ENCODE measurements at places on chromosomes 12 and 14.
A peak's percentile ranks its signal among the peaks of the same experiment; 100 is the strongest.

DNA sequence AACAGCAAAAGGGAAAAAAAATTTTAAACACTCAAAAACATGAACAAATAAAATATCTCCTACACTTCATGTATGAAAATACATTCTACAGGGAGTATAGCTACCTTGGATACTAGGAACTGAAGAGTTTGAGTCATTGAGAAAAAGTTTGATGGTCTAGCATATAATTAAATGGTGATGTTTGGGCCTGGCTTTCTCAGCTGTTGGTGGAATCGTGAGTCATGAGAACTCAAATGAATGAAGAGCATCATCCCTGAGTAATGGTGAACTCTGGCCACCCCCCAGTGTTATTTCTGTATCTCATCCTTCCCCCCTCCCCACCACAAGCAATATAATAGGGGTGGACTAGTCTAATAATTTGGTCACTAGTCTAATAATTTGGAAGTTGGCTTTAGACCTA lies 6.7 kb upstream of the SLC6A15 start:
- no peak for DNase-seq

- DNase-seq, result no peak
These were observed 392.3 kb downstream of the TMEM121 start for GRCh38 chr14:105918496-105919262.

DNA sequence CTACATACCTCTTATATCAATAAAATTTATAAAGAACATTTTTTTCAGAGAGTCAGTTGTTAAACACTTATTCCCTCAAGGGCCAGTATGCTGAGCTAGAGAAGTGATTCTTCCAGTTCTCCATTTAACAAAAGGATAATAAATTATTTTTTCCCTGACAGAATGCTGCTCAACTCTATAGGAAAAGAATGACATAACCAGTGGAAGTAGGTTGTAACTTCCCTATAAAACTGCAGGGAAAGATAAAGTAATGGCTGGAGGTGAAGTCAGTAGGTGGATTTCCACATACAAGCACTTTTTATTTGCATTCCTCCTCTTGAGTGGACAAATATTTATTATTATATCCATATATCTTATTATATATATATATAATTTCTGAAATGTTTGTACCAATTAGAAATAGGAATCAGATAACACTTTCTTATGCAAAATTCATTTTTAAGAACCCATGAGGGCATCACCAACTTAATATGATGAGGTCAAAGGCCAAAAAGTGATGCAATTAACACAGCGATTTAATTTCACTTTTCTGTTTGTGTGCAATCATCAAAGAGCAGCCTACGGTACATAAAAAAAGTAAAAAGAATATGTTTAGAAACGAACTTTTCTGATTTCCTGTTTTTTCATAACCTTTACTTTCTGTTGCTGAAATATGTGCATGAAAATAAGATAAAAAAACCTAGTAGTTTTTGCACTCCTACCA lies 175.3 kb downstream of the PRKD1 start:
- no peak for DNase-seq

GRCh38 chr14:104677512-104678332 lies 11.7 kb upstream of the INF2 start:
- DNase-seq, result peak; percentile 88

DNA sequence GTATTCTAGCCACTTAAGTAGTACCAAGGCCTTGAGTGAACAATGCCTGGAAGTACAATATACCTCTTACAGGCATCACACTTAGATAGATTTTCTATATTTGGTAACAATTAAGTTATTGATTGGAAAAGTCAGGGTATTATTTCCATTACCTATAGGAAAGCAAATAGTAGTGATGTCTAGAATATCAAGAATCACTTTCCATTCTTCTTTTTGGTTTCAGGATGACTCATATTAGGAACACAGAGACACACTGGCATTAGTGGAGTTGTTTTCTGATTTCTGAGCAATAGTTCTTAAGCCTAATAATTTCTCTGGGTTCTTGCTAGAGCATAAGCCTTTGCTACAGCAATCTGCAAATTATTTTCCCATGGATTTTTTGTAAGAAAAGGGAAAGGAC lies 1640.0 kb upstream of the SEL1L start:
- DNase-seq, result no peak

- peak; percentile 91 for DNase-seq
These were observed 134.9 kb upstream of the FRMD6 start for GRCh38 chr14:51516706-51517395.

GRCh38 chr14:56959121-56959520 lies 148.8 kb upstream of the OTX2 start:
- DNase-seq, result no peak

GRCh38 chr12:93689076-93689834 lies 12.1 kb downstream of the CRADD start:
- DNase-seq, result no peak

- DNase-seq, result peak; percentile 20
These were observed 355.9 kb downstream of the TMTC2 start for GRCh38 chr12:83042441-83043200.

- no peak for DNase-seq
These were observed 20.9 kb downstream of the AKAP6 start for GRCh38 chr14:32350020-32350419.

GRCh38 chr12:29780084-29780483 lies 3.7 kb downstream of the TMTC1 start:
- no peak for DNase-seq

DNA sequence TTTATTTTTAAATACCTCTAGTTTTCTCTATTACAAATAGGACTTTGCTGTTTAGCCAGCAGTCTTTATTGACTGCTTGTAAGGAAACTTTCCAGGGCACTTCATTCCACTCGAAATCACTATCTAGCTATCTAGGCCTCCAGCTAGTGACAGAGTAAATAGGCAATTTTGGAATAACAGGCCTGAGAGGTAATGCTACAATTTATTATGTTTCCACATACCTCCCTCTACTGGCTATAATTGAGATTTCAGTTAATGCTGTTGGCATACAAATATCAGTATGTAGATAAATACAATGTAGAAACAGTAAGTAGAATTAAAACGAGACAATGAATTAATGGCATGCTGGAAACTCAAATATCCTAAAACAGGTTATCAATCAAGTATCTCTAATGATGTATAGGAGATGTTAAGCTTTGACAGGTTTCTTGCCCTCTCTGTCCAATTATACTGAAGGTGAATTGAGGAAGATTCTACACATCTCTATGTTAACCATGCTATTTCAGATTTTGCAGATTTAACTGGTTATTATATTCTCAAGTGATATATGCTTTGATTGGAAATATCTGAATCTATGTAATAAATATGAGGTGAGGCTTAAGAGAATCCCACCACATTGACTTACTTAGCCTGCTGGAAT lies 7.2 kb downstream of the DTD2 start:
- DNase-seq, result no peak

GRCh38 chr12:31959701-31960391 lies 631 bp downstream of the RESF1 start:
- peak; percentile 70 for DNase-seq

DNA sequence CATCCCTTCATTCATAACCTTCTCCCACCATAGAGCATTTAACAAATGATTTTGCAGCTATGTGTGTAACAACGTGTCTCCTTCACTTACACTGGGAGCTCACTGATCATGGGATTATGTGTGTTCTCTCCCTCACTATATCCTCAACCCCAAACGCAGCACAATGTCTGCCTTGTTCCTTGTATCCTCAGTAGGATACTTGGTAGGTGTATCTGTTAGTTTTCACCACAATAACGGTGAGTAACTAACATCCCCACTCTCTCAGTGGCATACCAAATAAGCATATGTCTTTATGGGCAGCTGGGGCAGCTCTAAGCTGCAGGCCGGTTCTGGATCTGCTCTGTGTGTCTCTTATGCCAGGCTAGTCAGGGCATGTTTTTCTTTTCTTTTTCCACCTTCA lies 166.7 kb upstream of the PWP1 start:
- DNase-seq, result no peak

DNA sequence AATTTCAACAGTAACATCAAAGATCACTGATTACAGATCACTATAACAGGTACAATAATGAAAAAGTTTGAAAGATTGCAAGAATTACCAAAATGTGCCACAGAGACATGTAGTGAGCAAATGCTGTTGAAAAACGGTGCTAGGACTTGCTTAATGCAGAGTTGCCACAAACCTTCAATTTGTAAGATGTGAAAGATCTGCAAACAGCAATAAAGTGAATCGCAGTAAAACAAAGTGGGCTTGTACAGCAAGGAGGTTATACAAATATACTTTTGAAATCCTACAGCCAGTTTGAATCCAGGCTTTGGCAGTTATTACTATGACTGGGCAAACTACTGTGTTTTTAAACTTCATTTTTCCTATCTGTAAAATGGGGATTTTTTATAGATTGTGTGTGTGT lies 1.0 kb upstream of the PLEKHA5 start:
- DNase-seq, result no peak

- no peak for DNase-seq
These were observed 233.8 kb downstream of the ITPR2 start for GRCh38 chr12:26599096-26599695.

DNA sequence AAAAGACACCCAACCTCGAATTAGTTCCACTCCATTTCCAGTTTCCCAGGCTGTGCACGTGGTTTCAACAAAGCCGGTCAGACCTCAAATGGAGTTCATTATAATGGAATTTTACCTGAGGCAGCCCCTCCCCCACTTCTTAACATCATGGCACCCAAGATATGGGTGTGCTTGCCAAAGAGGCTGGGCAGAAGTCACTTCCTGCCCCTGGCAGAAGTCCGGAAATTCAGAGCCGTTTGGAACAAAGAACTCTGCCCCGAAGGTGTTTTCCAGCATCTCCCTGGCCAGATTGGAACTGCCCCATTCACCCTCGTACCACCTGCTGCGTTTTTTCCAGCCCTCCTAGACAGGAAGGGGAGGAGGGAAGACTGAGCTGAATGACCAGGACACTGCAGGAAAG lies 8.2 kb downstream of the VDR start:
- no peak for DNase-seq

- no peak for DNase-seq
These were observed 479.4 kb downstream of the VRK1 start for GRCh38 chr14:97276573-97276972.

- no peak for DNase-seq
These were observed 57.4 kb downstream of the PLXNC1 start for GRCh38 chr12:94205822-94206221.

GRCh38 chr14:77485901-77486678 lies 12.5 kb downstream of the ISM2 start:
- no peak for DNase-seq

- DNase-seq, result no peak
These were observed 11.9 kb downstream of the STYX start for GRCh38 chr14:52741865-52742264.

DNA sequence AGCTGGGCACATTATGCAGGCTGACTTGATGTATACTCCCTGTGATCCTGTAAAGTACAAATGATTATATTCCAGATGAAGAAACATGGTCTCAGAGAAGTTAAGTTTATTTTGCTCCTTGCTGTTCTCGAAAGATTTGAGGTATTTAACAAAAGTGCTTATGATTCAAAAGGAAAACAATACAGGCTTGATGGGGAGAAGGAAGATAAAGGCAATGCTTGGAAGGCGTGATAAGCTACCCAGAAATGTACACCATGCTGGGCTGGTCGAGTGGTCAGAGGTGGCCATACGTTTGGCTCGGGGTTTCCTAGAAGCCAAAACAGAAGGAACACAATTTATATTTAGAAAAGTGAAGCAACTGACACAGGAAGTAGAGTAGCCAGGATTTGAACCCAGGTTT lies 201.0 kb downstream of the KTN1 start:
- DNase-seq, result no peak

DNA sequence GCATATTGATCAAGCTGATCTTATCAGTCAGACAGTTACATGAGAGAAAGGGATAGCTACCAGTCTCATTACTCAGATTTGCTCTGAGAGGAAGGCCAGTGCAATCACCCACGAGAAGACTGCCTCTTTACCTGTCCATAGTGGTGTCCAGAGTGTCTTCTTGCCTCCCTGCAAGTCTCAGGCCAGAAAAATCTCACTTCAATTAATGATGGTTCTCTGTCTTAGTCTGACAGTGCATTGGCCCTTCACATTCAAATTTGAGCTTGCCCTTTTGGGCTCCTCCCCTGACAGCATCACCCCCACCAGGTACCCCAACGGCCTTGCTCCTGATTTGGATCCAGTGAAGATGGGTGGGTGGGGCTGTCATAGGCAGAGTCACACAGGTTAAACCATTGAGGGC lies at the start of gene AICDA:
TSS of gene AICDA (minus strand) at position 231 of the 400 bp plus-strand sequence. CDS start at position 139, 92 bp downstream.
- DNase-seq, result no peak

DNA sequence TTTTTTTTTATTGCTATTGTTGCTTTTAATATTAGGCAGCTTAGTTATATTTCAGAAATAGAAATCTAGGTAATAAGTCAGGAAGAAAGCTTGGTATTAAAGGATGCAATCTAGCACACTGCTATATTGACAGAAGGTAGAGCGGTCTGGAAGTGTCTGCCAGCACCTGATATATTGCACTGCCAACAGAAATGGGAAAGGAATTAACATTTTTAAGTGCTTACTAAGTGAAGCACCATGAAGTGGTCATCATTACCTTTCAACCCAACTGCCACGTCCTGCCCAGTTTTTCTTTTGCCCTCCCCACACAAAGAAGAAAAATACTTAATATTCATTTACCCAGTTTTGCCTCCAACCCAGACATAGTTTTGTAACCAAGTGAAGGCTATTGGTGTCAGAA lies 163.5 kb downstream of the KITLG start:
- DNase-seq, result no peak

DNA sequence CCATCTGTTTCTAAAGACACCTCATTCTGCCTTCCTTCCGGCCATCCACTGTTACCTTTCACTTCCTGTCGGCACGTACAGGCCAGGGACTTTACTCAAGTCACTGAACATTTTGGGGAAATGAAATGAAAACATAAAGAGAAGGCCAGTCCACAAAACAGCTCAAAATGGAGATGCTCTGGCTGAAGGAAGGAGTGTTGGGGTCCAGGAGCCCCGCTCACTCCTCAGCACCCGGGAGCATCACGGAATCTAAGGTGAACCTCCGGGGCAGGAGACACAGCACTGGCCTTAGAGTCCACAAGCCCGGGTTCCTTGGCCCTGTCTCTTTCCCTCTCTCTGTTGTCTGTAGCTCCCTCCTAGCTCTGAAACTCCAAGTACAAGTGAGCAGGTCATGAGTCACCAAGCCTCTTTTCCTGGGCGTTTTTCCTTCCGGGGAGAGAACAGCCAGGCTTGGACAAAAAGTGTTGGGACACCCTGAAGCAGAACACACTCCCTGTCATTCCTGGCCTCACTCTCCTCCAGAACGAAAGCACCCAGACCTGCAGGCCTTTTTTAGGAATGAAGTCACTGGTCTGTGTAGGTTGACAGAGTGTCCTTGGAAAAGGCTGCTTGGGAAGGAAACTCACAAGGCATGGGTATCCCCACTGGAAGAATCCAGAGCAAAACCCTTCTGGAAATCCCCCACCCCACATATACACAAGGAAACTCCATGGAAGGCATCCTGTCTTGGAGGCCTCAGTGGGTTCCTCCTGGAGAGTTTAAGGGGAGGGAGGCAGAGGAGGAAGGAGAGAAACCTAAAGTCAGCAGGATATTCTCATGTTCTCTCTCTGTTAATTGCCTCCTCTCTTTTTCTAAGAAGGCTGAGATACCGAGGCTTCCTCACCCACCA lies 245.3 kb downstream of the ZFP36L1 start:
- peak; percentile 48 for DNase-seq

DNA sequence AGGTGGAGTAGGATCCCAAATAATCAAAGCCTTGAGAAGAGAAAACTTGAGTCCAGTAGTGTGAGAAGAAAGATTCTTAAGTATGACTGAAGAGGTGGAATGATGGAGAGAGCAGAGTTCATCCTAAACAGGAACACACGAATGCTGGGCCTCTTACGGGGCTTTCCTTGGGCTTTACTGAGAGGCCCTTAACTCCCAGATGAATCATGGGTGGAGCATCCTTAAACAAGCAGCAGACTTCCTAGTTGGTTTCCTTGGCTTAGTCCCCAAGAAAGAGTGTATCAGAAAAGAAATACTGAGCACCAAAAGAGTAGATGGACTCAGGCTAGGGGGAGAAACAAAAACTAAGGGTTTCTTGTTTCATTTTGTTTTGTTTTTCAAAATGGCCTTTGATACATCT lies 132.5 kb downstream of the GPR135 start:
- DNase-seq, result no peak

Data from femur (tissue), 1 donor.